ENCODE measurements at places on chromosomes 6 and 20.
A peak's percentile ranks its signal among the peaks of the same experiment; 100 is the strongest.

DNA sequence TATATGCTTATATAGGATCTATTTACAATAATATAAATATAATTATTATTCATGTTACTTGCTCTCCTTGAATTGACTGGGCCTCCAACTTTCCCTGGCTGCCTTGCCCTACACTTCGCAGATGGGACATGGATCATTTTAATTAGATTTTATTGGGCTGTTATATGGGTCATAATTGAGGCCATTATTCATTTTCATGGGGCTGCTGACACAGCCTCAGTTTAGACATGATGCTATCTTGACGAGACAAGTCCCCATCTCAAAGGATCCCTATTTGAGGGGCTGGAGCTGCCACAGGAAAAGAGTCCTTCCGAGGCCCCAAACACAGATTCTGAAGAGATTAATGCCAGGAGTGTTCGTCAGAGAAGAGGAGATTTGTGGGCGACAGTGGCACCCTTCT, 170.4 kb downstream of the DHX35 start:
- DNase-seq, result no peak

GRCh38 chr20:6765469-6766058, 1.9 kb upstream of the BMP2 start:
- peak; percentile 39 for DNase-seq

GRCh38 chr6:168017629-168018028, 20.2 kb downstream of the KIF25 start:
- DNase-seq, result no peak

DNA sequence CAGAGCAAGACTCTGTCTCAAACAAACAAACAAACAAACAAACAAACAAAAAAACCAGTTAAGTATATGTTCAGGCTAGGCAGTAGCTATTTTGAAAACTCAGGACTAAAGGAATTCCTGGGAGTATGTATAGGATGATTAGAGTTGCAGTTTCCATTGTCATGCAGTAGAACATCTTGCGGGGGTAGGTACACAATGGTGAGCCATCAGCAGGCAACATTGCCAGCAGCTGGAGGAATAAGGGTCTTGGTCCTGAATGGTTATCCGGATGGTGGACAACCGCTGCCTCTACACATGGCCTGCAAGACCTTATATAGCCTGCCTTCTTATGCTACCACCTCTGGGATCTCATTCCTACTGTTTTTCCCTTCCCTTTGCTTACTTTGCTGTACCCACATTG, 297.5 kb downstream of the SOX4 start:
- no peak for DNase-seq

GRCh38 chr20:37894454-37894853, 8.5 kb upstream of the VSTM2L start:
- no peak for DNase-seq

DNA sequence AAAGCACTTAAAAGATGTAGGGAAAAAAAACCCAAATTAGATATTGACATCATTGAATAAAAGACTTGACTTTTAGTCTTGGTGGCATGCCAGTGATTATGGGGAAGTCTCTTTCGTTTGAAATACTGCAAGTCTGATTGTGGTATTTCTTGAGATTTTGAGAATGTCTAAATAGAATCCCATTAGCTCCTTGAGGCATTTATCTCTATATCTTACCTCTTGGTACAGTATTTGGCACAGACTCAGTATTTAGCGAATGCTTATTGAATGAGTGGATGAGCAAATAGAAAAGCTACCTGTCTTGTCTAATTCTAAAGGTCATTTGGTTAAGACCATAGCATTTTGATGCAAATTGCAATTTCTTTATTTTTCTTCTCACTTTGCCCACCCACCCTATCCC, 156.5 kb downstream of the TFAP2B start:
- no peak for DNase-seq

- no peak for DNase-seq
Observed at GRCh38 chr20:39627765-39628164, 665.6 kb downstream of the DHX35 start.

DNA sequence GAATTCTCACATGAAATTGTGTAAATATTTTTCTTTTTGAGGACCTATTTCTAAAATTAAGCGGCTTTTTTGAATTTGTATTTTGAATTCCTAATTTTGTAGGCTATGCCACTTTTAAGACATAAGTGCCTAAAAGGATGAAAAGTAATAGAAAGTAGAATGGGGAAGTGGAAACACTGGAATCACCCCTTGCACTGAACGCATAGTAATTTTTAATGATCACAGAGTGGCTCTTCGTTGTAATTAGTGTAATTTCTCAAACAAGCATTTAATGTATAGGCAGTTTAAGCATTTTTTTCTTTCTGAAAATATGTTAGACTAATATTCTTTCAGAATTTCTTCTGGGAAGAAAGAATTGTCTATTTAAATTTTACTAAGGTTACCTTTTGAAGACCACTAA, 73.2 kb downstream of the ARID1B start:
- no peak for DNase-seq

DNA sequence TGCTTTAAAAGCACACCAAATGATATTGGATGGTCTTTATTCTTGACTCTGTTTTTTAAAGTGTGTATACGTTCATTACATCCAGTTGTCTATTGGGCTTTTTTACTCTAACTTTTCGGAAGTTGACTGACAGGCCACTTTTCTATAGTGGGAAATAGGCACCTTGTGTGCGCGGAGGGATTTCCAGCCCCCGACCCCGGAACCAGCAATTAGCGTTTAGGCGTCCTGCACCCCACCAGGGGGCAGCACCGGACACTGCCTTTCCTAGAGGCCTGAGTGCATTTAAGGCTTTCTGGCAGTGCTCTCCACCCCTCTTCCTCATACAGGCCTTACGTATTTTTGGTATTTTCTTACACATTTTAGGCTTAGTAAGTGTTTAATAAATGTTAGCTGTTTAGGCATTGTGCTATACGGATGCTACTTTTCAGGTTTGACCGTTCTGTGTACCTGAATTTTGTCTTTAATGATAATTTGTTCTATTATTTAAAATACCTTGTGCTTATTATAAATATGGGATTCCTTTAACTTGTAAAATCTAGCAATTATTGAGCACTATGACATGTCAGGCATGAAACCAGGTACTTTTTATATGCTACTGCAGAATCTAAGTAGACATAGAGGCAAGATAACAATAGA, 231.8 kb downstream of the BCKDHB start:
- peak; percentile 52 for DNase-seq

- no peak for DNase-seq
Observed at GRCh38 chr6:90663873-90664272, 77.0 kb upstream of the MAP3K7 start.

DNA sequence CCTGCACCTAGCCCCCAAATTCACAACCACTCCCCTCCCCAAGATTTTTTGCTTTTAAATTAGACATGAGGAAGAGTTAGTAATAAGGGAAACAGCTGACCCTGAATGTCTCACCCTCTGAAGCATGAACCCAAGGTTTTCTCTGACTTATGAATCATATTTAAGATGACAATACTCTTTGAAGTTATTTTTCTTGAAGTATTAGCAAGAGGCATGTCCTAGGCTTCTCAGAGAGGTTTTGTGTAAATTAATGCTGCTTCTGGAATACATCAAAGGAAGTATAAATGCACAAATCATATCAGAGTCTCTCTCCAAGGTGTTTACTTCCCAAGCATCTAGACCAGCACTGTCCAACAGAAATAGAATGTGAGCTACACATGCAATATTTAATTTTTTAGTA, 408.1 kb upstream of the MARCKS start:
- DNase-seq, result no peak

GRCh38 chr20:10132387-10132786, 86.2 kb upstream of the SNAP25 start:
- no peak for DNase-seq

- no peak for DNase-seq
Observed at GRCh38 chr6:165985806-165986299, 181.8 kb downstream of the TBXT start.

DNA sequence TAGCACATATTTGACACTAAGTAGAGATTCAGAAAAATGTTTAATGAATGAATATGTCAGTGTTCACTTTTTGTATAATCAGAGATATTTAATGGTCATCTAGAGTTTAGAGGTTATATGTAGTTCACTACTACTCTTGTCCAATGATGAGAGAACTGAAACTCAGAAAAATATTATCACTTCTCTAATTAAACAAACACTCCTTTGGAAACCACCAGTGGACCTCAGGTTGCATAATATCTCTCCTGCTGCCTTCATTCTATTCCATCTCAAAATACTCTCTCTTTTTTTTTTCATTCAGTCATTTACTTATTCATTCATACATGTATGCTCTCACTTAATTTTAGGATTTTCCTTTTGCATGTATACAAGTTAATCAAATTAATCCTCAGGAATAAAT, 423.1 kb upstream of the RNF217 start:
- no peak for DNase-seq

- DNase-seq, result no peak
Observed at GRCh38 chr6:37625591-37626374, 71.9 kb downstream of the MDGA1 start.

GRCh38 chr20:60123652-60124051, 165.4 kb downstream of the CDH26 start:
- no peak for DNase-seq

GRCh38 chr6:166435574-166435973, 52.8 kb upstream of the MPC1 start:
- DNase-seq, result no peak

- no peak for DNase-seq
Observed at GRCh38 chr6:1575210-1576041, 34.3 kb upstream of the FOXC1 start.

DNA sequence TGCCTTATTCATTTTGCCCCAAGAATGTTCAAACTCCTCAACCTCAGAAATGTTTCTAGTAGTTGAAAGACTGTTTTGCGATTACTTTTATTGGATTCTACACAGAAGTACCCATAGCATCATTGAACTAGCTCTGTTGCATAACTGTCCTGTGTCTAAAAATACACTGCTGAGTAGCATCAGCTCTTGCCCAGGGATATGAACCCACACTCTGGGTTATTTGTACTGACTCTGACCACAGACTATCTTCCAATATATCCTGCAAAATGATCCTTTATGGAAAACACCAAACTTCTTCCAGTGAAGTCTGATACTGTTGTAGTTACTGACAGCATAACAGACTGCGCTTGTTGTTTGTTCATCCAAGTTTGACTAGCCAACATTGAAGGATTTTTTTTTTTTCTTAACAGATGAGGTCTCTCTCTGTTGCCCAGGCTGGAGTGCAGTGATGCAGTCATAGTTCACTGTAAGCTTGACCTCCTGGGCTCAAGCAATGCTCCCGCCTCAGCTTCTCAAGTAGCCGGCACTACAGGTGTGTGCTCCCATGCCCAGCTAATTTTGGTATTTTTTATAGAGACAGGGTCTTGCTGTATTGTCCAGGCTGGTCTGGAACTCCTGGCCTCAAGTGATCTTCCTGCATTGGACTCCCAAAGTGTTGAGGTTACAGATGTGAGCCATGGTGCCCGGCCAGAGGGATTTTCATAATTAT, 49.9 kb downstream of the TULP4 start:
- no peak for DNase-seq

- no peak for DNase-seq
Observed at GRCh38 chr20:25544311-25544710, 41.0 kb downstream of the NINL start.

GRCh38 chr6:1667012-1667804, 57.5 kb downstream of the FOXC1 start:
- no peak for DNase-seq

- no peak for DNase-seq
Observed at GRCh38 chr20:36225666-36226065, 10.6 kb upstream of the AAR2 start.

- DNase-seq, result no peak
Observed at GRCh38 chr6:27720607-27721580, 191.3 kb downstream of the OR2B2 start.

GRCh38 chr6:28565823-28566526, 40.3 kb downstream of the GPX5 start:
- peak; percentile 27 for DNase-seq

DNA sequence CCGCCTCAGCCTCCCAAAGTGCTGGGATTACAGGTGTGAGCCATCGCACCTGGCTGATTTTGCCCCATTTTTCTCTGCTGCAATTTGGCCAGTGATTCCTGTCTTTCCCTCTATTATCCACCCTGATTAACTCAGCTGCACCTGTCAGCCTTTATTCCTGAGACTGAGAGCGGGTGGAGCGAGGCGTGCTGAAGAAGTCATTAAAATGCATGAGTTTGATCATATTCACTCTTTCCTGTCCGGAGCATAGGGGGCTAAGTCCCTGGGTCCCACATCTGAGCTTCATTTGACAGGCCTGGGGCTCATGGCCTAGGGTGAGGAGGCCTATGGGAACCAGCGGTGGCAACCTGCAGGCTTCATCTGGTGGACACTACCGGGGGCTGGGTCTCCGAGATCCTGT, 25.7 kb upstream of the CTNNBL1 start:
- no peak for DNase-seq

- no peak for DNase-seq
Observed at GRCh38 chr6:88566746-88567534, 396.5 kb downstream of the RNGTT start.

DNA sequence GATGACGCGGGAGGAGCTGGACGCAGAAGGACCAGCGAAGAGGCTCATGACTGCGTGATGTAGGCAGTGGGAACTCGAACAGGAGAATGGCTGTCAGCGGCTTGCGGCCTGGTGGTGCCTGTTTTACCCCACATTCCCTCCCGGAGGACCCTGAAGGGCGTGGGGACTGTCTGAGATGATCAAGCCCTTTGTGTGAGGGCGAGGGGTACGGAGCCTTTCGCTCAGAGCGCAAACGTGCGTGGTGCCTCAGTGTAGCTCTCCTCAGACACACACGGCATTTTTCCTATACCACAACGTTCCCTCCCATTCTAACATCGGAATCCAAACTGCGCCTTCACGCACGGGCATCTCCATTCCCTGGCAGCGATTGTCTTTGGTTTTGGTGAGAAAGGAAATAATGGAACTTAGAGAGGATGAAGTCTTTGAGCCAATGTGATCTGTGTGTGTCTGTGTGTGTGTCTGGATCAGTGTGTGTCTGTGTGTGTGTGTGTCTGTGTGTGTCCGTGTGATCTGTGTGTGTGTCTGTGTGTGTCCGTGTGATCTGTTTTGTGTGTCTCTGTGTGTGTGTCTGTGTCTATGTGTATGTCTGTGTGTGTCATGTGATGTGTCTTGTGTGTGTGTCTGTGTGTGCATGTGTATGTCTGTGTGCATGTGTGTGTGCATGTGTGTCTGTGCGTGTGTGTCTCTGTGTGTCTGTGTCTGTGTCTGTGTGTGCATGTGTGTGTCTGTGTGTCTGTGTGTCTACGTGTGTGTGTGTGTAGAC, 5.3 kb downstream of the PTK6 start:
- DNase-seq, result no peak

DNA sequence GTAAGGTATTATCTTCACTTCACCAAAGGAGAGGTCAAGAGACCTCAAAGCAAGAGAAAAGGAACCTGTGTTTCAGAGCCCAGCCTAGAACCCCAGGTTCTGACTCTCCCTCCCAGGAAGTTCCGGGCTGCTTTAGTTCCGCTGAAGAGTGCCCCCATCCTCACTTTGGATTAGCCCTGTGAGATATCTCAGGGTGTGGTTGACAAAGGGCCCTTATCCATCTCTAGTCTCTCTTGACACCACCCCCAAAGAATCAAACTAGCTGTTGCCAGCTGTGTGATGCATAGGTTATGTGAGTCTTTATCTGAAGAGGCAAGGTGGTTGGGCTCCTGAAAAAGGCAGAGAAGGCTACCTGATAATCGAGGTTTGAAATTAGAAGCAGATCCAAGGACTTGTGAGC, 20.6 kb downstream of the BRPF3 start:
- DNase-seq, result no peak
